Esophagus mucosa (tissue), 1 donor: ENCODE measurements at places on chromosomes 2 and 18. TPM values are rescaled to one million over a fixed set of nuclear protein-coding genes. Genes with fewer than 3 reads are reported as not detected.

MYOM1 gene
- 0.32 TPM for total RNA-seq

SLC30A3 gene
- not detected for total RNA-seq

PSMD1 gene
- total RNA-seq, result 84.0 TPM

DNA sequence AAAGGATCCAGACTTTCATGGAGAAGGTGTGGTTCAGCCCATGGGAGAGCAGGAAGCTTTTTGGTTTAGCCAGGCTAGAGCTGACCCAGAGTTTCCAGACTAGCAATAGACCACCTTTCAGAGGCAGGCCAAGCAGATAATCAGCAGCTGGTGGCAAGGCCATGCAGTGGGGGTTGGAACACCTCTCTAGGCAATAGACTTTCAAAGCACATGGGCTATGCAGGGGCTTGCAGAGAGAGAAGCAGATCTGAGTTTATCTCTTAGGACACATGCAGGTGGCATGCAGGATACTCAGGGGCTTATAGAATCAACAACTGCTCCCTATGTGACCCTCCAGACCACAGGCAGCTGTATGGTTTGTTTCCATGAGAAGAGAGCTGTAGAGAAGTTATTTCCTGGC is 9.4 kb downstream of the XIRP2 start:
- ATAC-seq, result no peak

DNA sequence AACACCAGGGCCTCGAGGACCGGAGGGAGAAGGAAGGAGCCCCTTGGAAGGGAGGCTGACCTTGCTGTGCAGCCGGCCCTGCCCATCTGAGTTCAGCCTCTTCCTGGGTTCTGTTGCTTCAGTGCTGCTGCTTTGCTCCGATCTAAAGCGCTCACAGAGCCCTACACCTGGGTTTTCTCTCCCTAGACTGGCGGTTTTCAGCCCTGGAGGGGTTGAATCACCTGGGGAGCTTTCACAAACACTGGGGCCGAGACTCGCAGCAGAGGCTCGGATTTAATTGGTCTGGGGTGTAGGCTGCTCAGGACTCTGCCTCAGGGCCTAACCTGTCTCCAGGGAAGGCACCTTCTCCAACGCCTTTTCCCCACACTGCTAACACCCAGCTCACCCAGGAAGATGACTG is 40.9 kb upstream of the SMAD7 start:
- ATAC-seq, result no peak
